CD4-positive, CD25-positive, alpha-beta regulatory T cell (primary cell): ENCODE measurements at places on chromosomes 2 and 18. TPM values are rescaled to one million over a fixed set of nuclear protein-coding genes. Genes with fewer than 3 reads are reported as not detected.

GRCh38 chr2:216023055-216023648, 9.8 kb upstream of the MREG start:
- no peak for DNase-seq
- H3K27me3 ChIP-seq = no peaks in the 10 kb centered on the region
- H3K36me3 ChIP-seq = no peaks in the 10 kb centered on the region
- H3K4me1 ChIP-seq = no peaks in the 10 kb centered on the region
- no peak overlapping the region for H3K4me3 ChIP-seq

GRCh38 chr2:85209887-85210286, 76.7 kb downstream of the TCF7L1 start:
- no peak overlapping the region for H3K4me3 ChIP-seq
- no peak for DNase-seq
- no peaks in the 10 kb centered on the region for H3K36me3 ChIP-seq
- no peaks in the 10 kb centered on the region for H3K4me1 ChIP-seq
- H3K27me3 ChIP-seq = peaks cover 8% of the 10 kb centered on the region

DNA sequence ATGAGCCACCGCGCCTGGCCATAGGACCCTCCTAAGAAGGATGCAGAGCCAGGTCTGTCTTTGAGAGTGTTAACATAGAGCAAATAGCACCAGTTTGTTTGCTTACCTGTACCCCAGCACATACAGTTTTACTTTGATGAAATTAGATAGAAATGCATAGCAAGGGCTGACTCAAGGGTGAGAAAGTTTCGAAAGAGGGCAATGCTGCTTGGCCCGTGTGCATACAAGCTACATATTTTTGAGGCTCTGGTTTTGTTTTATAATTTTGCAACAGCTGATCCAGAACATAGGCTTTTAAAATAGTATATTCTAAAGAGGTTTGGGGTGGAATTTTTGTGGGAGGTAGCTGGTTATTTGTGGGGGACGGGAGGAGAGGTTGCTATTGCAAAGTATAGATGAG, 151.7 kb downstream of the MCFD2 start:
- no peak for DNase-seq
- peaks cover 7% of the 10 kb centered on the region for H3K36me3 ChIP-seq
- no peaks in the 10 kb centered on the region for H3K27me3 ChIP-seq

DNA sequence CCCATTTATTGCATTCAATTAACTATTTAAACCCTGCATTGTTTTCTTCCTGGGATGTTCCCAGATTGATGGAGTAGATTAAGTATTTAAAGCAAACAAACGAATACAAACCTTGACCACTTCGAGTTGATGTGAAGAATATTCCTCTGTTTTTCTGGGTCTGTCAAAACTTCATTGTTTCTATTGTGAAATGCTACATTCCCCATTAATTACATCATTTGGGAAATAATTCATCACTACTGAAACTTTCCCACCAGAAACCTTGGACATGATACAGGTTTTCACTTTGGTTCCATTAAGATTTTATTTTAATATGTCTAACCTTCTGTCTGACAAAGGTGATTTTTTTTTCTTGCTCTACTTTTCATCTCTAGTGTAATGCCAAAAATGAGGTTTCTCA, 365.1 kb upstream of the ETAA1 start:
- no peak overlapping the region for H3K4me3 ChIP-seq
- no peak for DNase-seq
- no peaks in the 10 kb centered on the region for H3K27me3 ChIP-seq
- no peak overlapping the region for H3K27ac ChIP-seq
- no peaks in the 10 kb centered on the region for H3K36me3 ChIP-seq

The MATN3 gene
- not detected for total RNA-seq

The RESP18 gene
- not detected for total RNA-seq

The DLX1 gene
- not detected for total RNA-seq

The DIPK1C gene
- total RNA-seq = not detected

- peaks cover 2% of the 10 kb centered on the region for H3K27me3 ChIP-seq
- H3K27ac ChIP-seq = no peak overlapping the region
Observed at GRCh38 chr2:55460562-55460961, 40.9 kb upstream of the CCDC88A start.

The XIRP2 gene
- 0.15 TPM for total RNA-seq

The GYPC gene
- total RNA-seq = 75.2 TPM

GRCh38 chr18:3703732-3704176, 253.8 kb downstream of the TGIF1 start:
- no peaks in the 10 kb centered on the region for H3K4me1 ChIP-seq
- H3K27ac ChIP-seq = no peak overlapping the region
- no peak overlapping the region for H3K4me3 ChIP-seq
- DNase-seq = no peak

GRCh38 chr2:234251326-234252271, 201.1 kb downstream of the SPP2 start:
- H3K36me3 ChIP-seq = no peaks in the 10 kb centered on the region
- no peaks in the 10 kb centered on the region for H3K4me1 ChIP-seq
- no peaks in the 10 kb centered on the region for H3K27me3 ChIP-seq
- no peak overlapping the region for H3K4me3 ChIP-seq
- no peak overlapping the region for H3K27ac ChIP-seq

DNA sequence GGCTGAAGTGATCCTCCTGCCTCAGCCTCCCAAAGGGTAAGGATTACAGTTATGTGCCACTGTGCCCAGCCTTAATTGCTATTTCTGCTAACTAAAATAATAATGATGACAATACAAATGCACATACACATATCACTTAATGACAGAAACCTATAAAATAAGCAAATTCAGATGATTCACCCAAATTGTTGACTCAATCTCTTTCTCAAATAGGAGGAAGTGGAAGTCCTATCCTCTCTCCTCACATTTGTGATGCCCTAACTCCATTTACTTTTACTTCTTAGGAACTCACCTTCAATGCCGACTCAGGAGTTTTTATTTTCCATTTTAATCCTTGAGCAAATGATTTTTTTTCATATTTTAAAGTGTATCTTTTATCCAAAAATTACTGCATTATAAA, 24.5 kb upstream of the RAPH1 start:
- H3K27ac ChIP-seq = no peak overlapping the region
- DNase-seq = no peak
- no peaks in the 10 kb centered on the region for H3K36me3 ChIP-seq
- H3K4me3 ChIP-seq = no peak overlapping the region
- no peaks in the 10 kb centered on the region for H3K4me1 ChIP-seq

DNA sequence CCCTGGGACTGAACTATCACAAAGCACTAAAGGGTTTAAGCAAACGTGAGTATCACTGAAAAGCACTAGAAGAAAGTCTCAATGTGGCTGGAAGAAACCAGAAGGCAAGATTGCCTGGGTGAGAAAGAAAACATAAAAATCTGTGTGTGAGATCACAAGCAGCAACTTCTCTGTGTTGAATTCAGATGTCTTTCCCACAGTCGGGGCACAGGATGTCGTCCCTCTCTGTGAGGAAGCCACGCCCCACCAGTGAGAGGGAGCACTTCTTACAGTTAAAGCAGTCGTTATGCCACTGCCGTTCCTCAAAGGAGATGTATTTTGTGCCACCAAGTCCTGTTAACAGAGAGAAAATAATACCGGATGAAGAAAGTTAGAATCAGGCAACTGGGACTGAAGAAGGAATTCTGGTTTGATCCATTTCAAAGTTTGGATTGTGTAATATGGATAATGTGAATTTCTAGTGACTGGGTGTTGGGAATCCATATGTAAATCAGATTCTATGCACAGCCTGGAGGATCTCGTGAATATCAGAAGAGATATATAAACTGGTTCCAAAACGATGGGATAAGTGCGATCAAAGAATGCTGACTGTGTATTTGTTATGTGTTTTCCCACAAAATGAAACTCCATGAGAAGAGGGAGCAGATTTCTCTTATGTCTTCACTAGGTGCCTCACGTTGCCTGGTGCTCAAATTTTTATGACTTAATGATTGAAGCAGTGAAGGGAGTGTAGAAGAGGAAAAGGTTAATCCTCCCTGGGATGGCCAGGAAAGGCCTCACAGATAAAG, 24.0 kb downstream of the C2orf49 start:
- H3K4me1 ChIP-seq = peaks cover 9% of the 10 kb centered on the region
- DNase-seq = no peak
- peaks cover 33% of the 10 kb centered on the region for H3K36me3 ChIP-seq
- no peak overlapping the region for H3K27ac ChIP-seq
- H3K27me3 ChIP-seq = no peaks in the 10 kb centered on the region

DNA sequence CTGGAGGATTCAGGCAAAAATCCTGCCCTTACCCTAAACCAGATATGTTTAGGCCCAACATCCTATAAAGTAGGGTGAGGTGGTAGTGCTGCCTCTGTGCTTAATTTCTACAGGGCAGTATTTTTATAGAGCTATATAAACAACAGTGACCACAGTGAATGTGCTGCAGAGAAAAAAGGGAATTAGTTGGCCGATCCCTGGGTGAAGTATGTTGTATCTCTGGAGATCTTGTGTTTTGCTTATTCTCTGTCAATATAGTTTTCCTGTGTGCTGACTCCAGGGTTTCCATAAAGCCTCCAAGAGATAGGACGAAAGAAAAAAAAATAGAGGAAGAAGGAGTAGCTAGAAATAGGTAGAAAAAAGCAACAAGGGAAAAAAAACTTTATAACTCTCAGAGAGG, 88.9 kb upstream of the THOC1 start:
- H3K4me3 ChIP-seq = no peak overlapping the region
- no peaks in the 10 kb centered on the region for H3K36me3 ChIP-seq
- H3K27ac ChIP-seq = no peak overlapping the region
- H3K27me3 ChIP-seq = peaks cover 2% of the 10 kb centered on the region
- no peak for DNase-seq

DNA sequence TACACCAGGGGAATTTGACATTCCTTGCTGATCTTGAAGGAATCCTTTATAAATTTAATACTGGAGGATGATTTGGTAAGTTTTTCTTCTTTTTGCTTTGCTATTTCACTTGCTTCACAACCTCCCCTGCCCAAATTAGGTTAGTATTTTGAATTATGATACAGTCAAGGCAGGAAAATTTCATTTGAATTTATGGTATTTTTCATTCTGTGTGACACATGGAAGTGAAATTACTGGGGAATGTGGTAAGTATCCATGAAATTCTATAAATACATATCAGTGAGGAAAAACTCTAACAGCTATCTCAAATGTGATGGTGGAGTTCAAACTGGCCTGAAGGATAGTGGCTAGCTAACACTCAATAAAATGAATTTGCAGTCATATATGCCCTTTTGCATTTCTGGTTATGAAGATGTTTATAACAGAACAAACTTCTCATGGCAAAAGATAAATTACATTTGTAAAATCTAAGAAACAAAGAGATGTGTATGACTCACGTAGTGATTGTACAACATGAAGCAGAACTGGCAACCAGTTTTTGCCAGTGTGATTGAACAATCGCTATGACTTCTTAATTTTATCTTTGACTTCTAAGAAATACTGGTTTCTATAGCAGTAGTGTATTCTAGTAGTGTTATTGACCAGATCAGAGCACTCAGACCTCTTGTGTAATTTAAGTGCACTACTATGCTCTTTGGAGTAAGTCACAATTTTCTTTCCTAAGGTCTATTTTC, 152.6 kb downstream of the IKZF2 start:
- peak overlapping the region; percentile 49 for H3K27ac ChIP-seq
- no peaks in the 10 kb centered on the region for H3K27me3 ChIP-seq
- H3K36me3 ChIP-seq = peaks cover 24% of the 10 kb centered on the region
- peaks cover 36% of the 10 kb centered on the region for H3K4me1 ChIP-seq
- peak; percentile 49 for DNase-seq
